ENCODE measurements at places on chromosomes 16 and 17. TPM values are rescaled to one million over a fixed set of nuclear protein-coding genes. Genes with fewer than 3 reads are reported as not detected.

GRCh38 chr16:25265968-25266367 is 8.3 kb upstream of the ZKSCAN2 start:
- no peaks in the 10 kb centered on the region for H3K4me1 ChIP-seq
- DNase-seq = no peak
- no peak overlapping the region for H3K27ac ChIP-seq
- H3K27me3 ChIP-seq = no peaks in the 10 kb centered on the region

- H3K27ac ChIP-seq = no peak overlapping the region
- no peaks in the 10 kb centered on the region for H3K36me3 ChIP-seq
- H3K27me3 ChIP-seq = no peaks in the 10 kb centered on the region
Measured at GRCh38 chr17:9410301-9410700, 165.3 kb downstream of the STX8 start.

GRCh38 chr17:51397361-51398127 is 137.2 kb downstream of the UTP18 start:
- peaks cover 2% of the 10 kb centered on the region for H3K27me3 ChIP-seq
- no peak for DNase-seq
- H3K4me1 ChIP-seq = no peaks in the 10 kb centered on the region
- no peaks in the 10 kb centered on the region for H3K36me3 ChIP-seq

HBQ1 gene
- total RNA-seq = not detected

- peaks cover 35% of the 10 kb centered on the region for H3K4me1 ChIP-seq
- H3K4me3 ChIP-seq = no peak overlapping the region
- no peak overlapping the region for H3K27ac ChIP-seq
- H3K27me3 ChIP-seq = peaks cover 75% of the 10 kb centered on the region
Measured at GRCh38 chr17:44310188-44310587, 1.8 kb downstream of the RUNDC3A start.

GRCh38 chr16:3841729-3842508 is 38.6 kb downstream of the CREBBP start:
- H3K27me3 ChIP-seq = no peaks in the 10 kb centered on the region
- peaks cover 4% of the 10 kb centered on the region for H3K36me3 ChIP-seq
- no peak overlapping the region for H3K4me3 ChIP-seq
- no peak for DNase-seq
- peaks cover 7% of the 10 kb centered on the region for H3K4me1 ChIP-seq

SIAH1 gene
- total RNA-seq = 13.8 TPM

SEPTIN12 gene
- total RNA-seq = not detected

DNA sequence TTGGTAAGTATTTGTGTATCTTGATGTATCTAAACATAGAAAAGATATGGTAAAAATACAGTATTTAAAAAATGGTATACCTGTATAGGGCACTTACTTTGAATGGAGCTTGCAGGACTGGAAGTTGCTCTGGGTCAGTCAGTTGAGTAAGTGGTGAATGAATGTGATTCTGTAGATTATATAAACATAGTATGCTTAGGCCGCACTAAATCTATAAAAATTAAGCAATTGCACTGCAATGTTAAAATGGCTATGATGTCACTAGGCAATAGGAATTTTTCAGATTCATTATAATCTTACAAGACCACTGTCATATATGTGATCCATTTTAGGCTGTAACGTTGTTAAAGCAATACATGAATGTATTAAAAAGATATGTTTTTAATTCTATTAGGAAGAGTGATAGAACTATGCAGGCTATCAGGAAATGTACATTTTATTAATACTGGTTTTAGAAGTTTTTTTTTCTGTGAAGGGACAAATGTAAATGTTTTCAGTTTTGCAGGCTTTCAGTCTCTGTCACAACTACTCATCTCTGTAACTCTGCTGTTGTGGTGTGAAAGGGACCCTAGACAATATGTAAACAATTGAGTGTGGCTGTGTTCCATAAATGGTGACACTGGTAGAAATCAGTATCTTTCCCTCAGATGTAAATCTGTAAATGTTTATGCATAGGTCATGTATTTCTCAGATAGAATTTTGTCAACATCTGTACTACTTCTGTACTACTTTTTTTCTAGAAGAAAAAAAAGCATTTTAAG is 10.5 kb downstream of the CBFB start:
- H3K4me3 ChIP-seq = no peak overlapping the region
- no peak for DNase-seq
- H3K27me3 ChIP-seq = no peaks in the 10 kb centered on the region
- H3K36me3 ChIP-seq = peaks cover 21% of the 10 kb centered on the region
- H3K27ac ChIP-seq = no peak overlapping the region

DNA sequence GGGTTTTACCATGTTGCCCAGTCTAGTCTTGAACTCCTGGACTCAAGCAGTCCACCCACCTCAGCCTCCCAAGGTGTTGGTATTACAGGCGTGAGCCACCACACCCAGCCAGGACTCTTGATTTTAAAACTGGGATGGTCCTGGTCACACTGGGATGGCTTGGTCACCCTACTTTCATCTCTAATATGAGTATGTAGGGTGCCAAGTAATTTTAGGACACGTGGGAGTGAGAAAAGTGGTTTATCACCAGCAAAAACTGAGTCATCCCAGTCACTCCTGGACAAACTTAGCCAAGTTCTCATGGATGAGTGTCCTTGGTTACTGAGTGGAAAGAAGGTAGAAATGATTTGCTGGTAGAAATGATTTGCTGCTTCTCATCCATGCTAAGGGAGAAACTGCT is 9.9 kb downstream of the CLEC19A start:
- no peaks in the 10 kb centered on the region for H3K4me1 ChIP-seq
- H3K27me3 ChIP-seq = peaks cover 9% of the 10 kb centered on the region
- no peak overlapping the region for H3K4me3 ChIP-seq

ACSM2B gene
- total RNA-seq = not detected

ACSF2 gene
- total RNA-seq = 23.5 TPM

DNA sequence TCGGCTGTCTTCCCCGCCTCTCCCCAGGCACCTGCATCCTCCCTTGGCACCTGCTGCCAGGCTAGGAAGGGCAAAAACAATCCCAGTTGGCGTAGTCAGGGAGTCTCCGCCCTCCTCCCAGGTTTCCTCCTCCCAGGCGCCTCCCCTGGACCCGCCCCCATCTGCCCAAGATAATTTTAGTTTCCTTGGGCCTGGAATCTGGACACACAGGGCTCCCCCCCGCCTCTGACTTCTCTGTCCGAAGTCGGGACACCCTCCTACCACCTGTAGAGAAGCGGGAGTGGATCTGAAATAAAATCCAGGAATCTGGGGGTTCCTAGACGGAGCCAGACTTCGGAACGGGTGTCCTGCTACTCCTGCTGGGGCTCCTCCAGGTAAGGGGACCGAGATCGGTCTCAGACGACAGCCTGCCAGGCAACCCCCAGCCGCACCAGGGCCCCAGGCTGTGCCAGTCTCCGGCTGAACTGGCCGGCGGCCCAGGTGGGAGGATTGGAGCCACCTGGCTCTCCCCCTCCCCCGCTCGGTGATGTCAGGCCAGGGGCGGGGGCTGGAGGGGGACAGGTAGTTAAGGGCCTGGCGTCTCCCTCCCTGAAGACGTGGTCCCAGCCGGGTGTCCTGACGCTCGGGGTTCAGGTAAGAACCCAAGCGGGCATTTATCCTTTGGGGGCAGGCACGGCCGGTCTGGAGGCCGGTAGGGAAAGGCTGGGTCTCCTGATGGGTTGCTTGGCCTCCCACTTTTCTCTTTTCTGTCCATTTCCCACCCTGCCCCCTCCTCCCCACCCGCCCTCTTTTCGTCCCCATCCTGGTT is at the start of gene GRB7:
Gene GRB7 (plus strand): TSS at position 179 of the 808 bp plus-strand sequence. CDS start 4,364 bp downstream, outside the sequence.
- H3K27me3 ChIP-seq = peaks cover 58% of the 10 kb centered on the region
- H3K4me3 ChIP-seq = peak within 1 kb of the TSS; percentile 44
- H3K36me3 ChIP-seq = no peaks in the 10 kb centered on the region
- no peak for DNase-seq

WFIKKN1 gene
- 1.0 TPM for total RNA-seq

DNA sequence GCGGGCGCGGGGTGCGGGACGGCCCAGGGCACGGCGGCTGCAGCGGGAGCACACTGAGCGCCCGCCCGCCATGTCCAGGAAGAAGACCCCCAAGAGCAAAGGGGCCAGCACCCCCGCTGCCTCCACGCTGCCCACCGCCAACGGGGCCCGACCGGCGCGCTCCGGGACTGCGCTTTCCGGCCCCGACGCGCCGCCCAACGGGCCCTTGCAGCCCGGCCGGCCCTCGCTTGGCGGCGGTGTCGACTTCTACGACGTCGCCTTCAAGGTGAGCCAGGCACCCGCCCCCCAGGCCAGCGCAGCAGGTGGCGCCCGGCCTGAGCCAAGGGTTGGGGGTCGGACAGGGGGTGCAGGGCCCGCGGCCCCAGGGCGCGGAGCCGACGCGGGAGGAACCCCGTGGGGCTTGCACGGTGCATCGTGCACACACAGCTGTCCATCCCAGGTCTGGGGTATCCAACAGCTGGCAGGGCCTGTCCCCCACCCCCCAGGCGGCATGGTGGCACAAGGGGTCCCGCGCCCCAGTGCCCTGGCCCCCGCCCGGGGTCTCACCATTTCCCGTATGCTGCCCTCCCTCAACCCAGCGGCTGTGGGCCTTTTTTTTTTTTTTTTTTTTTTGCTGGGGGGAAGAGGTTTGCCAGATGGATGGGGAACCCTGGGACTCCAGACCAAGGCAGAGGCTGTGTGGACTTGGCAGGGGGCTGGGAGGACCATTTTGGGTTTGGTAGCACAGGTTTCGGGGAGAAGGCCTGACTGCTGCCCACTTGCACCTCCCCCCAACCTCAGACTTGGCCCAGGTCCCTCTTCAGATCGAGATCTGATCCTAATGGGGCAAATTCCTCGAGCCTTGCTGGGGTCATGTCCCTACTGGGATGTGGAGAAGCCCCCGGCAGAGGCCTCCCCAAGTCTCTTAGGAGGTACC is 547 bp downstream of the RAB26 start:
- H3K4me1 ChIP-seq = peaks cover 13% of the 10 kb centered on the region
- H3K27ac ChIP-seq = no peak overlapping the region
- peaks cover 10% of the 10 kb centered on the region for H3K36me3 ChIP-seq
- H3K4me3 ChIP-seq = no peak overlapping the region

VASN gene
- total RNA-seq = 0.44 TPM

HAS3 gene
- 3.4 TPM for total RNA-seq

KCNH4 gene
- total RNA-seq = not detected

GRCh38 chr17:79377230-79377786 is 233.5 kb downstream of the RBFOX3 start:
- no peaks in the 10 kb centered on the region for H3K4me1 ChIP-seq
- DNase-seq = no peak
- no peak overlapping the region for H3K27ac ChIP-seq
- H3K27me3 ChIP-seq = peaks cover 69% of the 10 kb centered on the region
- H3K4me3 ChIP-seq = no peak overlapping the region

- DNase-seq = no peak
- no peaks in the 10 kb centered on the region for H3K27me3 ChIP-seq
- no peak overlapping the region for H3K4me3 ChIP-seq
- peaks cover 95% of the 10 kb centered on the region for H3K36me3 ChIP-seq
- no peak overlapping the region for H3K27ac ChIP-seq
Measured at GRCh38 chr17:21010705-21011596, 31.9 kb downstream of the USP22 start.

MMP28 gene
- total RNA-seq = 11.4 TPM

- no peak overlapping the region for H3K4me3 ChIP-seq
- no peaks in the 10 kb centered on the region for H3K4me1 ChIP-seq
- DNase-seq = no peak
- peaks cover 3% of the 10 kb centered on the region for H3K27me3 ChIP-seq
- H3K36me3 ChIP-seq = no peaks in the 10 kb centered on the region
Measured at GRCh38 chr16:25951999-25952398, 260.2 kb downstream of the HS3ST4 start.

DNA sequence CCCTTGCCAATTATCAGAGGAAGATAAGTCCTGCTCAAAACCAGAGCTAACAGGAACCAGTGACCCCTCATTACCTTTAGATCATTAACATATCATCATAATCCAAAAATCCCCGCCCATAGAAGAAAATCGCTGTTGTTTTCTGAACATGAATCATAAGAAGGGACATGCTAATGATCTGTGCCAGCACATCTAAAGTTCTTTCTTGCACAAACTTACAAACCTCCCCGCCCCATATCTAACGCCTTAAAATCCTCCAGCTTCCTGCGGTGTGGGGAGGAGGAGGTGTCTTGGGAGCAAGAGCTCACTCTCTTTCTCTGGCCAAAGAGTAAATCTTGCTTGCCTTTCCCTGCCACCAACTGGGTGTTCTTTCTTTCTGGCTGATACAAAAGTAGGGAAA is 78.3 kb downstream of the IRX3 start:
- no peak overlapping the region for H3K4me3 ChIP-seq
- peaks cover 18% of the 10 kb centered on the region for H3K27me3 ChIP-seq
- H3K4me1 ChIP-seq = no peaks in the 10 kb centered on the region
- no peaks in the 10 kb centered on the region for H3K36me3 ChIP-seq
- DNase-seq = no peak

CCL4 gene
- 20.4 TPM for total RNA-seq

DNA sequence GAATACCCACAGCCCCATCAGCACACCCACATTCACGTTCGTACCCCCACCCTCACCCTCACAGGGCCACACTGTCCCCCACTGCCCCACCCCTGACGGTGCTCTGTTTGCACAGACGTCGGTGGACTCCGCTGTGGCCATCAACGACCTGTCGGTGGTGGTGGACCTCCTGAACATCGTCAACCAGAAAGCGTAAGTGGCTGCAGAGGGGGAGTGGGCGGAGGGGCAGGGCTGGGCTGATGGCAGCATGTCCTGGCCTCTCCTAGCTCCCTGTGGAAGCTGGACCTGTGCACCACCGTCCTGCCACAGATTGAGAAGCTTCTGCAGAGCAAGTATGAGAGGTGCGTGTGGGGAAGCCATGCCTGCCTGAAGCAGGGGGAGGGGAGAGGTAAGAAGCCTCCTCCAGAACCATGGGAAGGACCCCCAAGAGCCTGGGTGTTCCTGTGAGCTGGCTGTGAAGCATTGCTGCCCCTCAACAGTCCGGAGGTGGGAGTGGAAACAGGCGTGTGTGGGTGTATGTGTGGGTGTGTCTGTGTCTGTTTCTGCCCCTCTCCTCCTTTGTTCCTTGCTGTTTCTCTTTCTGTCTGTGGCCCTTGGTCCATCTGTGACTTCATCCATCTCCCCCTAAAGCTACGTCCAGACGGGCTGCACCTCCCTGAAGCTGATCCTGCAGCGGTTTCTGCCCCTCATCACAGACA is 20.3 kb downstream of the KATNB1 start:
- H3K4me1 ChIP-seq = peaks cover 40% of the 10 kb centered on the region
- peaks cover 12% of the 10 kb centered on the region for H3K36me3 ChIP-seq
- H3K27me3 ChIP-seq = no peaks in the 10 kb centered on the region
- H3K4me3 ChIP-seq = no peak overlapping the region

DNA sequence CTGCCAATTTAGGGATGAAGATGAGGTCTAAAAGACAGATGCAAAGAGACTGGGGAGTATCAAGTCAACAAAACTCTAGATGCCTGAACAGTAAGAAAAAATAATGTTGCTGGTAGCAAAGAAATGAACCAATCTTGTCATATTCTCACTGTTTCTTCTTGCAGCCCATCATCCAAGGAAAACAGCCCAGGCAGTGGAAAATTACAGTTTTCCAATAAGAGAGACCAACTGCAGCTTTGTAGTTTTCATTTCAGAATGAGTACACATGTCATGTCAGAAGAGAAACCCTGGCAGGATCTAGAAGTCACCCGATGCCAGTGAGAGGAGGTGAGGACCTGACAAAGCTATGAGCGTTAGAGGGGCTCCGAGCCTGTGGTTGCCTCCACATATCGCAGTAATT is 500.4 kb upstream of the PSMD7 start:
- H3K4me1 ChIP-seq = no peaks in the 10 kb centered on the region
- DNase-seq = no peak
- no peaks in the 10 kb centered on the region for H3K27me3 ChIP-seq

BRIP1 gene
- 1.7 TPM for total RNA-seq

TPSB2 gene
- 4.3 TPM for total RNA-seq

GRCh38 chr17:8698162-8698971 is 46.3 kb downstream of the CCDC42 start:
- no peaks in the 10 kb centered on the region for H3K36me3 ChIP-seq
- no peaks in the 10 kb centered on the region for H3K27me3 ChIP-seq
- no peaks in the 10 kb centered on the region for H3K4me1 ChIP-seq
- no peak overlapping the region for H3K27ac ChIP-seq
- no peak overlapping the region for H3K4me3 ChIP-seq

Measured in T-cell (primary cell).